T-cell (primary cell): ENCODE measurements at places on chromosomes 6 and 20. TPM values are rescaled to one million over a fixed set of nuclear protein-coding genes. Genes with fewer than 3 reads are reported as not detected.

DNA sequence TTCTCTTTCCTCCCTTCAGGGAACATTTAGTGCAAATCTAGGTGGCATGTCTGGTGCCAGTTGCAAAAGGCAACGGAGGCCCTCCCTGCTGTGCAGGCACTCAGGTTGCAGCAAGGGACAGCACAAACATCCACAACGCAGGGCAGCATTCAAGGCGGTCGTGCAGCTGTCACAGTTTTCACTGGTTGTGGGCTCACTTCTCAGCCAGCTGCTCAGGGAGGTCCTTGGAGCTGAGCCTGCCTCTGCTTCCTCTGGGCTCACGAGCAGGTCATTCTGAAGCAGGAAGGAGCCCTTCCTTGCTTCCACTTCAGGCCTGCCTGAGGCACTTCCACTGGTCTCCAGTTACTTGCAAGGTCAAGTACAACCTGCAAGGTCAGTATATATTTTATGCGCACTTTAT lies 3.8 kb upstream of the NPEPL1 start:
- DNase-seq: no peak

The IL20RA gene
- total RNA-seq: not detected

DNA sequence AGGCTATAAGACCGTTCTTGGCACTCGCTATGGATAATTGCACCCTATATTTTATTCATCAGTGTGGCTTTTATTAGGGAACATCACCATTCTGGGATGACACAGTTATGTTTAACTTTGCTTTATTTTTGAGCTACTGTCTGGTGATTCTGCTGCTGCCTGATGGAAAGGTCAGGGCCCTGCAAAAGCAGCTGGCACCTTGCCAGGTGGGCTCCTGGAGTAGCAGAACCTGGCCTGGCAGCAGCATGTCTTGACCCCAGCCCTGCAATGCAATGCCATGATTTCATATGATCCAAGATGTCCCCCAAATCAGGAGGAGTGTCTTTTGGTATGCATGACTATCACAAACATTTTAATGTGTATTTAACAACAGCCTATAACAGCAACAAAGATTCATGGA lies 228.4 kb upstream of the RSPO3 start:
- DNase-seq: no peak

DNA sequence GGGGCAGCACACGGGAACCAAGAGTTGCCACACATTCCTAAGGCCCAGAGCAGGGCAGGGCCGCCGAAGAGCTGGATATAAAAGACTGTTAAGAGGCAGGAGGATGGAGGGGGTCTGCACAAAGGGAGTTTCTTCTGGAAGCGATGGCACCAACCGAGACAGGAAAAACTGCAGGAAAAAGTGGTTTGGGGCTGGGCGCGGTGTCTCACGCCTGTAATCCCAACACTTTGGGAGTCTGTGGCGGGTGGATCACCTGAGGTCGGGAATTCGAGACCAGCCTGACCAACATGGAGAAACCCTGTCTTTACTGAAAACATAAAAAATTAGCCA lies 41.8 kb downstream of the SSR1 start:
- DNase-seq: no peak

The MYO6 gene
- total RNA-seq: 2.3 TPM

DNA sequence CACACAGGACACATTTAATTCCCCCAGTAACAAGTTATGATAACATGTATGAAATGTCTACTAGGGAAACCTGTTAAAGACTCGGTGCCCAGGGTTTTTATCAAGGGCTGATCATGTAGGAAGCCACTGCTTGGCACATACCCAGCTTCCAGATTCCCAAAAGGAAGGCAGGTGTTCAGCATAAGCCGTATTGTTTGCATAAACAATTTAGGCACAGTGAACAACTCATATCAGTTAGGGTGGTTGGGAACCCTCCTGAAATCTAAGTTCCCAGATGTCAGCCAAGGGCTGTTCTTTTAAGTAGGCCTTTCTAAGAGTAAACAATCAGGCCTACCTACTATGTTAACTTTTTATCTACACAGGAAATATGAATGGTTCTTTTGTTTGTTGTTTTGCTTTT lies 74.1 kb downstream of the ASXL1 start:
- DNase-seq: no peak

GRCh38 chr20:32240205-32240604 lies 32.5 kb downstream of the POFUT1 start:
- DNase-seq: no peak

The KCNQ5 gene
- 4.3 TPM for total RNA-seq

The PGBD1 gene
- 1.2 TPM for total RNA-seq

GRCh38 chr6:131629651-131630050 lies 1.6 kb upstream of the MED23 start:
- no peak for DNase-seq

The LIN28B gene
- total RNA-seq: 0.22 TPM

- no peak for DNase-seq
Observed at GRCh38 chr20:41505184-41505583, 113.0 kb downstream of the CHD6 start.
